Posterior vena cava (tissue), 2 donors: ENCODE measurements at places on chromosomes 16 and 17.

GRCh38 chr17:65243838-65244625 lies 106.9 kb downstream of the RGS9 start:
- DNase-seq = no peak

DNA sequence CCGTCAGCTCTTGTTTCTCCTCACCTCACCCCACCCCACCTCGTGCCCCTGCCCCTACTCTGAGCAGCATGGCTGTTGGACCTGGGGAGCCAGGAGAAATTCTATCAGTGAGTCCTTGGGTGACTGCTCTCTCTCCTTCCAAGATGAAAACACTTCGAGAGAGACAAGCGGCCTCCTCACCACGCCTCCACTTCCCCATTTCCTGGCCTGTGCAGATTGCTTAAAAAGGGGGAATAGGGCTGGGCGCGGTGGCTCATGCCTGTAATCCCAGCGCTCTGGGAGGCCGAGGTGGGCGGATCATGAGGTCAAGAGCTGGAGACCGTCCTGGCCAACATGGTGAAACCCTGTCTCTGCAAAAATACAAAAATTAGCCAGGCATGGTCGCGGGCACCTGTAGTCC lies 9.5 kb downstream of the DLX4 start:
- DNase-seq = no peak

GRCh38 chr16:21084631-21085225 lies 65.9 kb downstream of the DNAH3 start:
- DNase-seq = no peak

DNA sequence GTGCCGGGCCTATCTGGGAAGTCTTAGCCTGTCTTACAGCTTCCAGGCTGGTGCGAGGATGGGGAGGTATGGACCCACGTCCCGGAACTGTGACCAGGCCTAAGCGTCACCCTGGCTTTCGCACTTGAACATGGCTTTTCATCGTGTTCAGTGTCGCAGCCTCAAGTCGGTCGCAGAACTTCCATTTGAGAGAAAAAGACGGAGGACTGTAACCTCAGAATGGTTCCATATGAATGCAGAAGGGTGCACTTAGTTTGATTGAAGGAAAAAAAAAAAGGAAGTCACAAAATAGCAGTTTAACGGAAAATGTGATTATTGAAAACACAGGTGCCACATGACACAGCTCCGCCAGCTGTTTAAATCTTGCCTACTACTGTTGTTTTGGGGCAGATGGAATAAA lies 30.2 kb upstream of the JPT2 start:
- no peak for DNase-seq

DNA sequence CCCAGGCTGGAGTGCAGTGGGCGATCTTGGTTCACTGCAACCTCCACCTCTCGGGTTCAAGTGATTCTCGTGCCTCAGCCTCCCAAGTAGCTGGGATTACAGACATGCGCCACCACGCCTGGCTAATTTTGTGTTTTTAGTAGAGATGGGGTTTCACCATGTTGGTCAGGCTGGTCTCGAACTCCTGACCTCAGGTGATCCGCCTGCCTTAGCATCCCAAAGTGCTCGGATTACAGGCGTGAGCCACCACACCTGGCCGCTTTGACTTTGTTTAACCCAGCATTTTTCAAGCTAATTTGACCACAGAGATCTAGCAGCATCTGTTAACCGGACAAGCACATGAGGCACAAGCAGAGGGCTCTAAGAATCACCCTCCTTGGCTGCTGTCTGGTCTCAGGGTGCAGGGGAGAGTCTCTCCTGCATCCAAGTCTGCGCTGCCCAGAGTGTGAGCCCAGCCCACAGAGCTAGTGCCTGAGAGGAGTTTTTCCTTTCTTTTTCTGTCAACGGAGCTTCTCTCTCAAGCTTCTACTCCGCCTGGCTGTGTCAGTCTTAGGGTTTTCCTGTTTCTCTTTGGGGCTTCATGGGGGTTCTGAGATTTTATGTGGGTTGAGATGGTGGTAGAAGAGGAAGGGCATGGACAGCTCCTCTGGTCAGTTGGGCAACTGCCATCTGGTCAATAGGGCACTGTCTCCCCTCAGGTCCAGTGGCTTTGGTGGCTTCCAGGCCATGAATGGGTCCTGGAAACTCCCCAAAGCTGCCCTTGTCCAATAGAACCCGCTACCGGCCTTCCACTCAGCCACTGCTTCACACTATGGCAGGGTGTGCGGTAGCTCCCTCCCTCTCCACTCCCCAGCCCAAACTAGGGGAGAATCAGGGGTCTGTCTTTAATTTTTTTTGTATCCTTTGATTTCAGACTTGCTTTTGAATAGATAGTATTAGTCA lies 59.6 kb downstream of the TNFRSF13B start:
- peak; percentile 53 for DNase-seq

DNA sequence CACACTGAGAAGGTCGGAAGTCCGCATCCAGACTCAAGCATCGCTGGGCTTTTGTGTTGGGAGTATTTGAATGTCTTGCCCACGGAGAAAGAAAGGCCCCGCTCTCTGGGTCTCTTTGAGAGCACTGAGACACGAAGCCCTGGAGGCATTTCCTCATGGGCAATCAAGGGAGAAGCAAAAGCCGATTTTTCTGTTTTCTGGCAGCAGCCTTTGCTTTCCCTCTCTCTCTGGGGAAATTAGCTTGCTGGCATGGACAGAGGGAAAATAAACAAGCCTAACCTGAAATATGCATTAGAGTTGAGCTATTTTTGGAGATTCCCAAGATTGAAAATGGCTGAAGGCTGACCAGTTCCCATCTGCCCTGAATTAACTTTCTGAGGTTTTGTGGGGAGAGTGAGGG lies 238.7 kb downstream of the HAPSTR1 start:
- no peak for DNase-seq

DNA sequence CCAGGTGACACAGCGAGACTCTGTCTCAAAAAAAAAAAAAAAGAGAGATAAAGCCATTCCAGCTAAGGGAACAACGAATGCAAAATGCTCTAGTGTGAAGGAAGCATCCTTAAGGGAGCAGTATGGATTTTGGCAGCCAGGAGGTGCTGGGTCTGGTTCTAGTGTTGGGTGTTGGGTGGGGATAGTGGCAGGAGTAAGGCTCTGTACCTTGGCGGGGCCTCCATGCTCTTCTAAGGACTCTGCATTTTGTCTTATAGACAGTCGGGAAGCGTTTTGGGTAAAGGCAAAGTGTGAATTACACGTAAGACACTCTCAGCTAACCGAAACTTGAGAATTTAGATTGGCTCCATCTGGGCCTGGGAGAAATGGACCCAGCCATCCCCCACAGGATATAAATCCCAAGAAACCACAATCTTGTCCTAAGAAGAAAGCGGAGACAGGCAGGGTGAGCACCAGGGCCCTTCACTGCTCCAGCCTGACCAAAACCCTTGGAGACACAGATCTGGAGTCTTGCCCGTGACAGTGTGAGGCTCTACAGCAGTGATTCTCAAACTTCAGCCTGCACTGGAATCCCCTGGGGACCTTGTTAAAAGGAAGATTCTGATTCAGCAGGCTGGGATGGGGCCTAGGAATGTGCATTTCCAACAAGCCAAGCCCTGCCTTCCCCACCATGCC lies 33.1 kb upstream of the PHB1 start:
- DNase-seq = peak; percentile 19

DNA sequence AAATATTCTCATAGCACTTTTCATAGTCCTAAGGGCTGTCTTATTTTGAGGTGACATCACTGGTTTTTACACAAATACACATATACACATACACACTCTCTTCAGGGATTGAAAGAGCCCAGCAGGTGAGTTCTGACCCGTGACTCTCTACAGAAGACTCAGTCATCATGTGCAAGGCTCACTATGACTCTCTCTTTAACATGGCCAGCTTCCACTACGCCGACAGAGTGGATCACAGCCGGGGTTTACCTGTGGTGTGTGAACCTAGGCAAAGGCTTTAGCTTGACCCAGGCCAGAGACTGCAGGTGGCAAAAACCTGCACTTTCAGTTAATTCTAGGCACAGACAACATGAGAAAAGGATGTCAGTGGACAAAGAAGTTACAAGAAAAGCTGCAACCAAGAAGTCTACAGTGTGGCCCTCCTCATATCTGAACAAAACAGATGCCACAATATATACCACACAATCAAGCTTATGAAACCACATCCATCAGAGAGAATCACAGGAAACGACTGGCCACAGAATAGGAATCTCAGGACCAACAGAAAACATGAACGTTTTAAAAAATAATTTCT lies 56.5 kb downstream of the CYTH1 start:
- no peak for DNase-seq

- no peak for DNase-seq
Observed at GRCh38 chr16:82456683-82457082, 170.1 kb upstream of the CDH13 start.

- DNase-seq = peak; percentile 64
Observed at GRCh38 chr17:63542942-63543821, 7.1 kb upstream of the DCAF7 start.
